ENCODE measurements at places on chromosomes 5 and 9.

DNA sequence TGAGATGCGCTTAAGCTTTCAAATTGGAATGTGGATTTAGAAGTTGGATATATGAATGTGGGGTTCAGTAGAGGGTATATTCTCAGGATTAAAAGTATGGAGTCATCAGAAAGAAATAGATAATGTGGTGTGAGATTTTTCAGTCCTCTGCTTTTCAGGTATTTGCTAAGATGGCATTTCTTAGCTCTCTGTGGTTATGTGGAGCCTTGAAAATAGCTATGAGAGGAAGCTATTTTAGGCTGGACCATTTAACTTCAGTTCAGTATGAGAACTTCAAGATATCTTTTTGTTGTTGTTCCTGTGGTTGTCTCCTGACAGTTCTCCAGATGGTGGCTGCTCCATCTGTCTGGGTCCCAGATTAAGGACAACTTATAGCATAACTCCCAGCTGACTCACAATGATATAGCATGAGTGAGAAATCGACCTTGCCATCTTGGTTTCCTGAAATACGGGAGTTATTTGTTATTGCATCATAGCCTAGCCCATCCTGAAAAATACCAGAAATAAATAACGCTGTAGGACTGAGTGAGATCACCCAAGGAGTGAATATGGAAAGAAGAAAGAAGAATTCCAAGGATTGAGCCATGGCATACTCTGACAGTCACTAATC is 461.5 kb downstream of the ANXA1 start:
- DNase-seq: no peak

- peak; percentile 1 for DNase-seq
Measured at GRCh38 chr5:115496936-115497576, 47.5 kb downstream of the FEM1C start.

DNA sequence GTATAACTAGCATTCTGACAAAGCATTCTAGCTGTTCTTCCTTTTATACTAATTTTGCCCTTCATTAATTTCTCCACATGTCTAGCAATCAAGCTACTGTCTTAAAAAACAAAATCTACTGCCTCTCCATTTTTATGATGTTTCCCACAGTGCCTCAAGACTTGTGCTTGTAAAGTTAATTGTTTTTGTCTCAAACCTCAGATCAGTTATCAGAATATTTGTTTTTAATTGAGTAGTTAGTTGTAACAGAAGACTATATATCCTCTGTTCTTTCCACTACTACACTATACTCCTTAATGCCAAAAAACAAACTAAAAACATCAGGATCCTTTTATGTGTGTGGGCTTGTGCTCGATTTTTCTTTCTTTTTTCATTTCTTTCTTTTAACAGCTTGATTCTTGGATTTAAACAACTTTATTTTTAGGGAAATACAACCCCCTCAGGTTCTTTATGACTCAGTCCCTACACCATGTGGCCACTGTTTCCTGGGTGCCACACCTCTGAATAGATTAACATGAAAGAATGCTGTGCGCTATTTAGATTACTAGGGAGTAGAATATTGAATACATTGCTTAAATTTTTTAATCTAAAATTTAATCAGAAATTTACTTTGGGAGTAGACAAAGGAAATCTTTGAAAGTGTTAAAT is 1.2 kb downstream of the ASPN start:
- no peak for DNase-seq

DNA sequence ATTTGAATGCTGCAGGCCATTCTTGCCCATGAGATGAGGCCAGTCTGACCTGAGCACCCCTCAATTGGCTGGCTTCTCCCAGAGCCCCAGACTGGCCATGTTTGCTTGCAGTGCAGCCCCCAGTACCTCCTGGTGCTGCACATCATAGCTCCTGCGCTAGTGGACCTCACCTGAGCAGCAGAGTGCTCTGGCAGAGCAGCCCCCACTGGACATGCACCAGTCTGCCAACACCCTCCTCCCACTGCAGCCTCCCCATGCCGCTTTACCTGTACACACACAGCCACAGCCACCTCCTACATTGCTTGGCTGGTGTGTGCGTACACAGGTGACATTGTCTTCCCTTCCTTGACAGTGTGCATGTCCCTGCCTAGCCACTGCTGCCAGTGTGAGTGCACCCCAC is 940.2 kb downstream of the EFNA5 start:
- DNase-seq: no peak

DNA sequence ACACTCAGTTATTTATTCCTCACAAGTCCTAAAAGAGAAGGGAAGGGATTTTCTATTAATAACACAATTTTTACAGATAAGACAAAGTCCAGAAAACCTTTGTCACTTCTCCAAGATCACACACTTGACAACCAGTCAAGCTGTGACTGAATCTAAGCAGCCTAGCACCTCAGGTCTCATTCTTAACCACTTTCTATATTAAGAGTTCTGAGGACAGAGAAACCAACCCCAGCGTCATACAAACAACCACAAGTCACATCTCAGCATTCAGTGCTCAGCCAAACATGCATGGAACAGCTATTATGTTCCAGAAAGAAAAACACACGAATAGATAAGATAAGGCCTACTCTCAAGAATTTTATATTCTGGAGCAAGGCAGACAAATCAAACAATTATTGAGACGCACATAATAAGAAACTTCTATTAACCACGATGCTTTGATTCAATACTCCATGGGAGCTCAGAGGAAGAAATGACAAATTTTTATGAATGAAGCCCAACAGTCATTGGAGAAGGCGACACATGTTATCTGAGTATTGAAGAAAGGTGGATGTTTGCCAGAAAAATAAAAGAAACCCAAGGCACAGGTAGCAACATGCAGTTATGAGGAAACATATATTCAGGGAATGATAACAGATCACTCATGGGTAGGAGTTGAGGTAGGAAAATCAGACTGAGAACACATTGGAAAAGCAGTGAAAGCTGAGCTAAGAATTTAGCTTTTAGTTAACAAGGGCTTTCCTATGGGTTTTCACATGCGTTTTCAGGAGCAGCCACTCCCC is 113.1 kb downstream of the HTR4 start:
- no peak for DNase-seq

Measured in NCI-H2171 treated with DMSO at 0.1 percent for 48 hours (cell line).